ENCODE measurements at places on chromosomes 3 and 15.

DNA sequence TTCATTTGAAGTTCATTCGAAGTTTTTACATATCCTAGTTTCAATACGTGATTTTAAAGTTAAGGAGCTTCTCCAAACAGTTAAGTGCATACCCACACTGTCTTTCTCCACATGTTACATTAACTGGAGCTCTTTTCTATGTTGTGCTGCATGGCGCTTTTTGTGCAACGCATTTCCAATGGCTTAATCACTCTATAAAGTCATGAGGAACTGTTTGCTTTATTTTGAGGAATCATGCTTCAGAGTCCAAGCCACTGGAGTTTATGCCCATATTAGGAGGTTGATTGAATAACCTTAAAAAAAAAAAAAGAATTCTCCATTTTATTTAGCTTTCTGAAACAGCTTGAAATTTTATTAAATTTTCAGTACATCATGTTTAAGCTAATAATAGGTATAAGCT lies 109.4 kb upstream of the MBNL1 start:
- no peak for DNase-seq

DNA sequence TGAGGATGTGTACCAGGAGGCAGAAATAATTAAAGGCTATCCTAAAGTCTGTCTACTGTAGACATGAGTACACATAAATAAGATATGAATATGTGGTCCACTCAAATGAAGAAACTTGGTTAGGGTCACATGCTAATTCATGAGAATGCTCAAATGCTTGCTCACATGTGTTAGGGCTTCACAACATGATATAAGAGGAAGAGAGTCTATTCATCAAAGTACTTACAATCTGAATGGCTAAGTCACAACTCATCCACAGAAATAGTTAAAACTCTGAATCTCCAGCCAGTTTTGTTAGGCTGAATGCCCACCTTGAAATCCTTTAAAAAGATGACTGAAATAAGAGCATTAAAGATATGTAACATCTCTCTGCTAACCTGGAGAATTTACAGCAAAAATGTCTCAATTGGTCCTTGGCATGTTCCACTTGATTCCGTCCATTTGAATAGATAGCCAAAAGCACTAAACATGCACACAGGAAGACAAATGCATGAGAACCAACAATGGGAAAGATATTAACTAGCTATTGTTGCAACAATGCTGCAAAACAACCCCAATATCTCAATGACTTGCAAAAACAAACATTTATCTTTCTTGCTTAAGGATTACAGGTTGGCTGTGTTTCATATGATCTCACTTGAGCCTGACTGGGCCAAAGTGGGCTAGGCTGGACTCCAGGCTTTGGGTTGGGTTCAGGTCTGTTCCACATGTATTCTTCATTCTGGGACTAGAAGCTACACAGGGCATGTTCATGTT lies 10.6 kb upstream of the TBC1D5 start:
- no peak for DNase-seq

DNA sequence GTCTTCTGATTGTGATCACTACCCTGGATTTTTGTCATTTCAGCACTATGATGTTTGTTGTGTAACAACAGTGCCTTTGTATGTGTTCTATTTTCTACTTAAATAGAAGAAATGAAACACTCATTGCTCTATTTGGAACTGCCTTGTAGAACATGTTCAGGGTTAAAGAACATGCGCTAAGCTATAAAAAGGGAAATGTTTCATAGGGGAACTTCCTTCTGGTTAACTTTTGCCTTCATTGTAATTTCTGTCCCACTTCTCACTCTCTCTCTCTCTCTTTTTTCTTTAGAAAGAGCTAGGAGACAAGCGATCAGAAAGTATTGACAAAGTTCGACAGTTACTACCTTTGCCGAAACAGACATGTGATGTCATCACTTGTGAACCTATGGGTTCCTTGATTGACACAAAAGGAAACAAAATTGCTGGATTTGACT lies at the start of gene P2RY12:
P2RY12 (minus strand) TSS at position 13 of the 434 bp plus-strand sequence. CDS start 45,908 bp downstream, outside the sequence.
- DNase-seq: peak; percentile 37

GRCh38 chr15:67242708-67243111 lies 11.8 kb downstream of the AAGAB start:
- DNase-seq: no peak

GRCh38 chr3:165404357-165405027 lies 208.3 kb upstream of the SLITRK3 start:
- DNase-seq: no peak

DNA sequence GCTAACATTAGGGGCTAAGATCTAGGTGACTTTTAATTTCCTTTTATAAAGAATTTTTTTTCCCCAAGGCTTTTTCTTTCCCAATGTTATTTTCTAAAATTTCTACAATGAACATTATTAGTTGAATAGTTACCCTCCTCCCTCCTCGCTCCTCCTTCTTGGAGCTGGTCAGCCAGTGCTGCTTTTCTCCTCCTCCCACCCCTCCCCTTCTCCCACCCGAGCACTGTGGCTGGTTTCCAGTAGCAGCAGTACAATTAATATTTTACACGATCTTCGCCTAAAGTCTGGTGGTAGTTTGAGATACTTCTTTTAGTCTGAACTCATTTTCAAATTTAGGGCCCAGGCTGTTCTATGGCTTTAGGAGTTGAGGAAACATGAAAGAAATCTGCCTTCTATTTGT lies 41.6 kb downstream of the EEFSEC start:
- no peak for DNase-seq

DNA sequence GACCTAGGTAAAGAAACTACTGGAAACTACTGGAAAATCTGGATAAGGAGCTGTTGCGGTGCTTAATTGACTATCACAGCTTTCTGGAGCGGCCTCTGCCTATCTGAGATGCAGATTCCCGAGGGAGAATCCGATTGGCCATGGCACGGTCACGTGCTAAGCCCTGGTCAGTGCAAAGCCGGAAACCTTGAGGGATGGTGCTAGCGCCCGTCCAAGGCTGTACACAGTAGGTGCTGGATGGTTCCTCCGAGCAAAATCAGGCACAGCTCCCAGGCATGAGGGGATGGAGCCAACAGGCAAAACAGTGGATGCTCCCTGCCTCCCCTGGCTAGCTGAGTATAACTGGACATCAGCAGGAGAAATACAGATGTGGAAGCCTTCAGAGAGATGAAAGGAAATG lies 238.7 kb upstream of the HES1 start:
- DNase-seq: no peak

GRCh38 chr3:98555025-98555379 lies 23.2 kb downstream of the GPR15 start:
- no peak for DNase-seq

Data from AML-193 (cell line).